ENCODE measurements at places on chromosomes 11 and 22. TPM values are rescaled to one million over a fixed set of nuclear protein-coding genes. Genes with fewer than 3 reads are reported as not detected.

- DNase-seq = no peak
These were observed 4.4 kb downstream of the RBX1 start for GRCh38 chr22:40955571-40955970.

DNA sequence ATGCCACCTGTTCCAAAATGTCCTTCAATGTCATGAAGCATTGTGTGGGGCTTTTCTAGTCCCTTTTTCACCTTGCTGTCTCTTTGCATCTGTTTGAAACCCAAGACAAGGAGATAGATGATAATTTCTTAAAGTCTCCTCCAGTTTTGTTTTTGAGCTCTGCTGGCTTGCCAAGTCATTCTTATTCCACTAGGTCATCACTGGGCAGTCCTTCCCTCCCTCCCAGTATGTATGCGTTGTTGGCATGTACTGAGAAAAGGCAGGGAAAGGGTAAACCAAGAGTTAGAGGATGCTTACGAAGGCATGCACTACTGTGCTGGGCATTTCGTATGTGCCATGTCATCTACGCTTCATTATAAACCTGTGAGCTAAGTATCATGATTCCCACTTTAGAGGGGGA is 78.6 kb downstream of the PARVA start:
- no peak for DNase-seq

DNA sequence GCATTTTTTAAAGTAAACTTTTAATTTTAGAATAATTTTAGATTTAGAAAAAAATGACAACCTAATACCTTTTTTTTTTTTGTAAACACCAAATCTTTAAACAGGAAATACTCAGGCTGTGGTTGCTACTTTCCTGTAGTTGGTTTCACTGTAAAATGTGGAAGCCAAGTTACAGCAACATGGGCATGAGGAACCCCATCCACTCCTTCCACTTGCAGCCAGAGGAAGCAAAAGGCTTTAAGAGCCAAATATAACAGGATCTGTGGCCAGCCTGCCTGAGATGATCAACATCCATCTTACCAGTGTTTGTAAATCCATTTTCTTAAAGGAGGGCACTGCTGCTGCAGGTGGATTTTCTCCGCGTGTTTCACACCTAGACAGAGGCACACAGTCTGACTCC is 66.2 kb downstream of the TNRC6B start:
- DNase-seq = no peak

DNA sequence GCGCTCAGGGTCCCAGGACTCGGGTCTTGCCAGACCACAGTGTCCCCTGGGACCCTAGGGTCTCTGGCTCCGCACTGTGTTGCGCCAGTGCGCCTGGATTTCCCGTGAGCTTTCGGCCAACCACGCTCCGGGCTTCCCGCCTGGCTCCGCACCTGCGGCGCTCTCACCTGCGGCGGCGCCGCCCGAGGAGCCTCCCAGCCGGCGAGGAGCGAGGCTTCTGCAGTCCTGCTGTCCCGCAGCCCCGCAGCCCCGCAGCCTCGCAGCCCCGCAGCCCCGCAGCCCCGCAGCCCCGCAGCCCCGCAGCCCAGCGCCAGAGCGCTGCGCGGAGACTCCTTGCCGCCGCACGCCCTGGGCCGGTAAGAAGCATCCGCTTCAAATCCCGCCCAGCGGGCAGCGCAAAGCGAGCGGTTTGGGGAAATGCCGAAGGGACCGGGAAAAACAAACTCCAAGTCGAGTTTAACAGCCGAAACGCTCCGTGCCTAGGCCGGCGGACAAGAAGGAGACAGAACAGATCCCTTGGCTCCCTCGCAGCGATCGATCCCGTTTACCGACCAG is 939 bp downstream of the ALX4 start:
- no peak for DNase-seq

The CHRDL2 gene
- not detected for total RNA-seq

- no peak for DNase-seq
These were observed 14.4 kb downstream of the DCUN1D5 start for GRCh38 chr11:103077554-103077953.

The VWA5A gene
- 32.8 TPM for total RNA-seq

- no peak for DNase-seq
These were observed 57.7 kb downstream of the CABIN1 start for GRCh38 chr22:24068717-24069297.

The PRODH gene
- 16.0 TPM for total RNA-seq

DNA sequence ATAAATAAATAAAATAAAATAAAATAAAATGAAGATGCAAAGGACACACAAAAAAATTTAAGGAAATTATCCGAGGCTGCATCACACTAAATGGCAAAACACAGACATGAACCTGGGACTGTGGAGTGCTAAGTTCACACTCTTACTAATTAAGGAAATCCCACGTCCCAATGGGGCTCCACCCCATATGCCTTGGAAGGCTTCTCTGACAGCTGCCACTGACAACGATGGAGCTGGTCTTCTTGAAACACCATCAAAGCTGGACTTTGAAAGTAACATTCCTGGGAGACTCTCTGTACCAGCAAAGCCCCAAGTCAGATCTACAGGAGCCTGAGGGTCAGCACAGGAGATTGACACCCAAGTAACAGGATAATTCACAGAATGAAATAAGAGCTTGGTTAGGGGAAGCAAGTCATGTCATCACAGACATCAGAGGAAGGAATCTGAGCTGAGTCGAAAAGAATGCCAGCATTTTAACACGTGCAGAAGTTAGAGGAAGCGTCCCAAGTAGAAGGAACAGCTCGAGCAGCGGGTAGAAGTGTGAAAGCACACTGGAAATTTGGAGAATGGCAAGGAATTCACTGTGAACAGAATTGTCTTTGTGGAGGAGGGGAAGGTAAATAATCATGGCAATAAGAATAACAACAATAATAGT is 13.8 kb downstream of the TPST2 start:
- DNase-seq = no peak

The SYT9 gene
- not detected for total RNA-seq

DNA sequence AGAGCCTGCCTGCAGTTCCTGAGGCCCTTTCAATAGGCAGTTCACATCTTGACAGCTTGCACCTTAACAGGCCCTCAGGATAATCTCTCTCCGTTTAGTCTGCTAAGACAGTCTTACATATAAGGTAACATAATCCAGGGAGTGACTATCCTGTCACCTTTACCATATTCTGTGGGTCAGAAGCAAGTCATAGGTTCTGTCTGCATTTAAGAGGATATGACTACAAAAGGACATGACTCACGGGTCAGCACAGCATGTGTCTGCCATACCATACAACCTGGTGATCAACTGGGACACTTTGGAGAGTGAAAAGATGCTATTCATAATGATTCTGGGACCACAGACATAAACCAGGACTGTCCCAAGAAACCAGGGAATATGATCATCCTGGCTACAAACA is 611.1 kb downstream of the SOX6 start:
- no peak for DNase-seq

The ALDH3B1 gene
- 24.2 TPM for total RNA-seq

The OR5W2 gene
- not detected for total RNA-seq

The KRTAP5-1 gene
- total RNA-seq = not detected

- no peak for DNase-seq
These were observed 35.2 kb downstream of the KIRREL3 start for GRCh38 chr11:126965331-126965730.

DNA sequence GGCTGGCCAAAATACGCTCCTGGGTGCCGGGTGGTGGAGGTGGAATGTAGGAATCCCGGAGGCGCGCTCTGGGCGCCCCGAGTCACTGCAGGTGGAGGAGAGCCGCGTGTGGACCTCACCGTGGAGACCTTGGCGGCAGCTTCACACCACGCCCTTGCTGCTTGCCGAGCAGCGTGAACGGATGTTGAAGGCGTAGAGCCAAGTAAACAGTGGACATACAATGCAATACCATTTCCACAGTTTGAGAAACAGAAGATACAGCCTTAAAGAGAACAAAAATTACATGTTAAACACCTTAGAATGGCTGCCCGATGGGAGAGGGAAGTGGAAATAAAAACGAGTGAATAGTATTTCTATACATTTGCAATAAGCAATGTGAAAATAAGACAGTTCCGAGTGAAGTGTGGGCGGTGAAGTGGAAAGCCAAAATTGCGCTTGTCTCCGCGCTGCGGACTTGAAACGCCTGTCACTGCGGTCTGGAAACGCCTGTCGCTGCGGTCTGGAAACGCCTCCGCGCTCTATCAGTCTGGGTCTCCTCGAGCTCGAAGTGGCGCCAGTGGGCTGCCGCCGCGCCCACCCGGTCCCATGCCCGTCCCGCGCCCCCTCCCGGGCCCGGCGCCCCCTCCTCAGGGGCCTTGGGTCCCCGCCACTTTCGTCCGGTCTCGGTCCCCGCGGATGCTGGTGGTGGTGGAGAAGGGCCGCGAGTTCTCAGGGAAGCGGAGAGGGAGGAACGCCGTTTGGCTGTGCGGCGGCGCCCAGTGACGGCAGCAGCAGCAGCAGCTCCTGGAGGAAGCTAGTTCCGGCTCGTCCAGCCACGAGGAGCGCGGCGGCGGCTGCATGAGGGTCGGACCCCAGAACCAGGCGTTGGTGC is 1.6 kb downstream of the NCR3LG1 start:
- DNase-seq = peak; percentile 21

GRCh38 chr11:20037396-20038153 is 122.7 kb downstream of the DBX1 start:
- DNase-seq = no peak

The SPDYC gene
- total RNA-seq = not detected

GRCh38 chr11:69352715-69353319 is 58.9 kb downstream of the MYEOV start:
- no peak for DNase-seq

DNA sequence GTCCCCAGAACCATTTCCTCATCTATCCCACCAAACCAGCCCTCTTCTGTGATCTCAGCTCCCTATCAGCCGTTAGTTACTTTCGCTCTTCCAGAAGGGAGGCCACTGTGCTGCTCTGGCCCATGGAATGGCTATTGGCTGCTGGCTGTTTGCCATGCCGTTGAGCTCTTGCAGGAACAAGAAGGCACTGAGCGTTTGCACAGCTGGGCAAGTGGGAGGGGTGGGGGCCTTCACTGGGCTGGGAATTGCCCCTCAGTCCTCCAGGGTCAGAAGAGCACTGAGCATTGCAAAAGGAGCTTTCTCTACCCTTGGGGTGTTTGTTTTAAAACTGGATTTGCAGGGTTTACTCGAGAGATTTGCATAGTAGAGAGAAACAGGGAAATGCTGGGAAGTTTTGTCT is 129.0 kb upstream of the PARVA start:
- DNase-seq = no peak

DNA sequence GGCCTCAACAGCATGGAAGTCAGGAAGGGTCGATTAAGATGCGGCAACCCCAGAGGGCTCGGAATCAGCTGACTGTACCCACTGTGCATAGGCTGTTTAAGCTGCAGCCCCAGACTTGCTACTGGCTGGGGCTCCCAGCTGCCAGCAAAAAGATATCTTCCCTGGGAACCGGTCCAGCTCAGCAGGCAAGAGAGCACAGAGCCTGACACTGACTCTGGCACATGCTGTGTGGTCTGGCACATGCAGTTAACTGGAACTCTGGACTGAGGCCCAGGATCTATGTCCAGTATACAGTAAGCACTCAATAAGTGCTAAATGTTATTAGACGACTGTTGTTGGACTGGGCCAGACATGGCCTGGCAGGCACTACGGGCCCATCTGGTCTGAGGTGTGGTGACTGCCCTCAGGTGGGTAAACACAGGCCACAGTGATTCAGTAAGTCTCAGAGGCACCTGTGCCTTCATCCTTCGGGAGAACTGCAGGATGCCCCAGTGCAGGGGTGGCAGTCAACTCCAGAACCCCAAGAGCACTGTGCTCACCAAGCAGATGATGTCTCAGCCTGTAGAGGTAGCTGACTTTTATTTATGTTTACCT is 87.6 kb downstream of the LARGE1 start:
- DNase-seq = no peak

- DNase-seq = no peak
These were observed 76.5 kb downstream of the DHCR7 start for GRCh38 chr11:71371674-71372069.

- no peak for DNase-seq
These were observed 184.0 kb downstream of the TBC1D22A start for GRCh38 chr22:46946383-46946962.

DNA sequence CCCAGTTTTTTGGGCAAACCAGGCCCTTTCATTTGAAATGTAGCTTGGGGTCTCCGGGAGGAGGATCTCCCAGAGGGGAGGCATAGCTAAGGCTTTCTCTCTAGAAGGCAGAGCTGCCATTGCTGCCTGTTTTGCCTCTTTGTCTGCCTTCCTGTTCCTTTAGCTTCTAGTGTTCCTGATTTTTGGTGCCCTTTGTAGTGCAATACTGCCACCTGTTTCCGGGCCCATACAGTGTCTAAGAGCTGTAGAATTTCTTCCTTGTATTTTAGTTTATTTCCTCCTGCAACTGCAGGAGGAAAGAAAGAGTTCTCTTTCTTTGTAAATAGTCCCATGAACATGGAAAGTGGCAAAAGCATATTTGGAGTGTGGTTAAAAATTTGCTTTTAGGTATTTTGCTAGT is 19.3 kb upstream of the GLYATL1 start:
- no peak for DNase-seq

The LSP1 gene
- 23.6 TPM for total RNA-seq

DNA sequence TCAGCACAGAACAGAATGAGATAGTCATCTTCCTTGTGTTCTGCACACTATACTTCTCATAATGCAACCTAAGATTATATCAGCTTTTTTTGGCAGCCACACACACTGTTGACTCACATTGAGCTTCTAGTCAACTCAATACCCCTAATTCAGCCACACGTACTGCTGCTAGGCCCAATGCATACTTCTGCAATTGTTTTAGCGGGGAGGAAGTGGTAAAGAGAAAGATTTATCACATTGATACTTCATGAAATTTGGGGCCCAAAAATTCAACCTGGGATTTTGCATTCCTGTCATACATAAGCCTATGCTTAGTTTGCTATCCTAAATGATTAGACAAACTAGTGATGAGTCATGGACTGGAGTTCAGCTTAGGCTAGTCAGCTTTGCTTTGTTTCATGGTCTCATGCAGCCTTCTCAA is 8.6 kb upstream of the UPB1 start:
- no peak for DNase-seq
